ENCODE measurements at places on chromosomes 5 and 9.

DNA sequence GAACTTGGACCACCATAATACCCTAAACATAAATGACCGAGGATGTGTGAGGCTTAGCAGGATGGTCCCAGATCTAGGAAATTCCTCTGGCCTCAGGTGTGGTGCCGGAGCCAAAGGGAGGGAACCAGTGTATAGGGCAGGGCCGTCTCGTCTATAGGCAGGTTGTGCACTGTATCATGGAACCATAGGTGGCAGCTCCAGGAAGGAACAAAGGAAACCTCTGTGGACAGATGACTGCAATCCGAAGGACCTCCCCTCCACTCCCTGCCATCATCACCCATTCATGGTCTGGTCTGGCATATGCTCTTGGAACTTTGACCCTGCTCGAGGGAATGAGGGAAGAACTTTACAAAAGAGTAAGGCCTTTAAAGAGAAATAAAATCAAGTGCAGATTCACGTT is 2.9 kb upstream of the MACIR start:
- DNase-seq, result no peak

DNA sequence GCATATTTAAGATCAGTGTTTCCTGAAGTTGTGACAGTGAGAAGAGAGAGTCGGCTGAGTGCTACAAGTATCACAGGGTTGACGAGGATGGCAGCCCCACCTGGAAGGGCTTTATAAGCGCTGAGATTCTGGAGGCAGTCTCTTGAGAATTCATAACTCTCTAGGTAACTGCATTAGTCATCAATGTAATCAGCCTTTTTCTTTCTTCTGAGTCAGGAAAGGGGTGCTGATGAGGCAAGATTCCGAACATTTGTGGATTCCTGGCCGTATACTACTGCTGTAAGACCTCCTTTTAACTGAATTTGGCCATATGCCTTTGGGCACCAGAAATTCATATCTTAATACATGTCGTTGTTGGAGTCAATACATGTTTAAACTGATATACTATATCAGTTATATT is 6.6 kb upstream of the RNF20 start:
- DNase-seq, result no peak

DNA sequence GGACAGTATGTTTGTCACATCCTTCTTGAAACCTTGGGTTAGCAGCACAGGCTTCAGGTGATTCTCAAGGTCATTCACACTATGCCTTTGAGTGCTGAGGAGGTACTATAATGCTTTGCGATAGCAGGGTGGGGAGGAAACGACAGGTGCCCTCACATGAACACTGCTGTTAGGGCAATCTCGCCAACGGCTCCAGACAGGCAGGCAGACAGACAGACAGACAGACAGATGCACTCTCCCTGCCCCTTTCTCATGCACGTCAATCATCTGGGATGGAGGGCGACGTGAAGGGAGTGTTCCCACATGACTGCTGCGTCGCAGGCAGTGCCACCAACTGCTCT is 82.9 kb downstream of the RAPGEF1 start:
- DNase-seq, result no peak

DNA sequence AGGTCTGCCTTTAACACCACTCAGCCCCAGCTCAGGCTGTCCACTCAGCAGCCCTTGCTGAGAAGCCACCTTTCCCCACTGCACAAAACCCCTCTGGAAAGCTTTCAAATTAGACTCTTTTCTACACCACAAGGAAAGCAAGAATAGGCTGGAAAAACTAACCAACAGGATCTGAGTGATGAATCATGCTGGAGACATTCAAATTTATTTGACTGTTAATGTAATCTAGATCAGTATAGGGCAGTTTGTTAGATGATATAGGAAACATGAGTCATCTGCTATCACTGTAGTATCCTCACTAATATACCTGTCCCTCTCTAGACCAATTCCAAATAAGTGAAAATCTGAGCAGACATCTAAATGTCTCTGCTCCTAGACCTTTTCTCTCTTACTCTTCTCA is 127.8 kb upstream of the PAM start:
- DNase-seq, result no peak

DNA sequence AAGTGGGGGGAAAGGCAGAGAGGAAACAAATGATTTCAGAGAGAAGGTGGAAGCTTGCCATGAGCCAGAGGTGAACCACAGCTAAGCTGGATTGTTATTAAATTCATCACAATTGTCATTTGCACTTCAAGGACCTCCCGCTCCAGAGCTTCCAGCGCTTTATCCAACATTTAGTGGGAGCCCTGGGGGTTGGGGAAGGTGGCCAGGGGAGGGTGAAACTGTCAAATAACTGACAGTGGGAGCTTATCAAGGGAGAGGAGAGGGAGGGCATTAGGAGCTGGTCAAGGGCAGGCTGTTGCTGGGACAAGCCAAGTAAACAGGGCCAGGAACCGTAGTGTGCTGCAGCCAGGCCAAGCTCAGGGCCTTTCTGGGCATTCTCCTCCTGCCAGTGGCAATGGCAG is 71.5 kb downstream of the SIL1 start:
- DNase-seq, result no peak

GRCh38 chr5:159032656-159033350 is 66.9 kb downstream of the EBF1 start:
- DNase-seq, result no peak

DNA sequence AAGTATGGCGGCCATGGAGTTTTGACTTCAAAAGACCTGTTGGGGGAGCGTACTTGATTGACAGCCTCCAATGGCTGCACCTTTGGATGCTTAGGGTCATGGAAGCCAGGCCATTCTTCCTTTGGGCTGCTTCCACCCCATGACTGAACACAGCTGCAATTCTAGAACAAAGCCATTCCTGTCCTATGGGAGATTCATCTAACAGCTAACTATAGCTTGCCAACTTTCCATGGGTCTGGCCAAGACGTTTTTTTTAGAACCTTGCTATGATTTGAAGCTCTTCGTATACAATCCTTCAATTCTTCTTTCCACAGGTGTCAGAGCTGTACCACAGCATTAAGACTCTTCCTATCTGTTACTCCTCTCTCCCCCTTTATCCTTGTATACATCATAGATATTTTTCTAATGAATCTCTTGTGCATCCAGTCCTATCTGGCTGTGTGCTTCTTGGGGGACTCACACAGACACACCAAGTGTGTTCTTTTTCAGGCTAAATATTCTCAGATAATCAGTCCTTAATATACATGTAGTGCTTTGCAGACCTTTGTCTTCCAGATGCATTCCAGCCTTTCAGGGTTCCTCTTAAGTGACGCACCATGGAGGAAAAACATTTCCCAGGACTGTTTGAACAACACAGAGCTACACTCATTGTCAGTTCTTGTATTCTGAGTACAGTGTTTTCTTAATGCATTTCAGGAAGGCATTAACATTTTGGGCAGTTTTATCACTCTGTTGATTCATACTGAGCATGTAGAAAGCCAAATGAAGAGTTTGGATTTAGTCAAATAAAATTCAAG is 198.9 kb downstream of the TAF11L14 start:
- no peak for DNase-seq

DNA sequence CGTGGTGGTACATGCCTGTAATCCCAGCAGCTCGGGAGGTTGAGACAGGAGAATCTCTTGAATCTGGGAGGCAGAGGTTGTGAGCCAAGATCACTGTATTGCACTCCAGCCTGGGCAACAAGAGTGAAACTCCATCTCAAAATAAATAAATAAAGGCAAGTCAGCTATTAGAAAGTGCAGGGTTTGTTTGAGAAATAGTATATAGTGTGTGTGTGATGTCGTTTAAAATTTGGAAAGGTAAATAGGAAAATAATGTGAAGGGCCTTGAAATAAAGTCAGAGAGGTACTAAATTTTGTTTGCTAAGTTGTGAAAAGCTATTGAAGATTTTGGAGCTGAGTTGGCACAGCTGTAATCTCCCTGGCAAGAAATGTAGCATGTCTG is 17.8 kb downstream of the ZNF131 start:
- DNase-seq, result no peak

DNA sequence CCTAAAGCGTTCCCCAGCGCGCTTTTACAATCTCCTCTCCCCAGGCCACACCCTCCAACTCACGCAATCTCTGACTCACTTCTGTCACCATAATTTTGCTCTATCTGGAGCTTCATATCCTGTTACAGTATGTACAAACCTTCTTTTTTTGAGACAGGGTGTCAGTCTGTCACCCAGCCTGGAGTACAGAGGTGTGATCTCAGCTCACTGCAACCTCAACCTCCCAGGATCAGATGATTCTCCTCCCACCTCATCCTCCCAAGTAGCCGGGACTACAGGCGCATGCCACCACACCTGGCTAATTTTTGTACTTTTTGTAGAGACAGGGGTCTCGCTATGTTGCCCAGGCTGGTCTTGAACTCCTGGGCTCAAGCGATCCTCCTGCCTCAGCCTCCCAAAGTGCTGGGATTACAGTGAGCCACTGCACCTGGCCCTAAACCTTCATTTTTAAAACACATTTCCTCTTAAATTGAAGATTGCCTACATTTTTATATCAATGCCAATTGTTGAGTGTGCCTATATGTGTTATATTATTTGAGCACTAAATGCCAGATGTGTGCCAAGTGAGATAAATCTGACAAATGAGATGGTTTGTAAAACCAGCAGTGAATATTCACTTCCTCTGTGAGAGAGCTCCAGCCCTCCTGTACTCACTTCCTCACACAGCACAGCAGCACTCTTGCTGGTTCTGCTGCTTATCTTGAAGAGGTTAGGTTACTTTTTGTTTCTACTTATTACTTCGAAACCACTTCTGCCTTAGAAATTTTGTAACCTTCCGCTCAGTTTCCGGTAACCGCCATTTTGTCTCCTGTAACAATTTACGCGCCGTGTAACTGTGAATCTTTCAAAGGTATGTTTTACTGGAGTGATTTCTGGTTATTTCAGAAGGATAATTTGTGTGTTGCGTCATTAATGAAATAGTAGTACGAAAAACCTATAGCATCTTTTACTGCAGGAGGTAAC is 57.9 kb downstream of the DOCK8 start:
- DNase-seq, result no peak

DNA sequence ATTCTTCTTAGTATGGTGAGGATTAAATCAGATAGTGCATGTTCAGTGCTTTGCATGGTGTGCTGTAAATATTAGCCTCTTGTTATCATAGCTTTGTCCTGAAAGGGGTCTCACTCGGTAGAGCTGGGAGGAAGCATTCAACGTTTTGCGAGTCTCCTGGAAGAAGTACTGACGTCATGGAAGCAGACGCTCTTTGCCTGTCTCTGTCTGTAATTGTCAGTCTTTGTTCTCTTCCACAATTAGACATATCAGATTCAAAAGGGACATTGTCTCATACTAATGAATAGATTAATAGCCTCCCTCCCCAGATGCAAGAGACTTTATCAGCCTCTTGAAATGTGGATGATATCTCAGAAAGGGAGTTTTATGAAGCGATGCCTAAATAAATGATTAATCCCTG is 91.8 kb upstream of the CXCL14 start:
- no peak for DNase-seq

- no peak for DNase-seq
Observed at GRCh38 chr9:36876056-36876455, 158.0 kb downstream of the PAX5 start.

- DNase-seq, result no peak
Observed at GRCh38 chr9:15485836-15486666, 24.7 kb downstream of the PSIP1 start.

GRCh38 chr5:82561797-82562196 is 283.6 kb upstream of the RPS23 start:
- no peak for DNase-seq

DNA sequence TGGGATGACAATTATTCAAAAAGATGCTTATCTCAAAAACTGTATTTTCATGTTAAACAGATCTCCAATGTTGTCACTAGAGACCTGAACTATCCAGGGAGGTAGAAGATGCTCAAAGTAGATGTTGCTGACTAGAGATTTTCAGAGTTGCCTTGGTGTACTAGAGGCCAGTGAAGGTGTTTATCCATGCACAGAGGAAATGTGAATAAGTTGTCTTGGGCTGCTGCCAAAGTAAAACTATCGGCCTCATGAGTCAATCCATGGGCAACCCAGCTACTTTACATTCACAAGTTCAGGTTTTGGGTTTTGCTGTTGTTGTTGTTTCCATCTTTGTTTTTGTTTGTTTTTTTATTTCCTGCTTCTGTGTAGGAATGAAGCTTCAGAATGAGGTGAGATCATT is 141.1 kb upstream of the RANBP3L start:
- DNase-seq, result no peak

DNA sequence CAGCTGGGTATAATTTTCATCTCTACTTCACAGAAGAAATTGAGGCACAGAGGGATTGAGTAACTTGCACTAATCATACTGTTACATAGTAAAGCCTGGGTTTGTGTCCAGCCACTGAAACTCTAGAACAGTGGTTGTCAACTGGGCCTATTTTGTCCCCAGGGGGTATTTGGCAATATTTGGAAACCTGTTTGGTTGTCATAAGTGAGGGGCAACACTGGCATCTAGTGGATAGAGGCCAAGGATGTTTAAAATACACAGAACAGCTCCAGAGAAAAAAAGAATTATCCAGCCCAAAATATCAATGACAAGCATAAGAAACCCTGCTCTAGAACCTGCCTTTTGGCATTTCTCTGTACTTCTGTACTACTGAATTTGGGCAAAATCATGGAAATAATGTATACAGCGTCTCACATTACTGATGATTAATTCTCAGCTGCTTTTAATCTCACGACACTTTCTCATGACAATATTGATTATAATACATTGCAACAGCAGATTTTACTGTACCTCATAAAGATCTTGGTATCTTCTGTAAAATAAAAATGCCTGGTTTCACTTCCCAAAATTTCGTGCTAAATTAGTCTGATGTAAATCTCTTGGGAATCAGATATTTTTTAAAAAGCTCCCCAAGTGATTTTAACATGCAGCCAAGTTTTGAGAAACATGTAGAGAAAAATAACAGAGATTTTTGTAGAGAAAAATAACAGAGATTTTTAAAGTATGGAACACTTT is 112.7 kb downstream of the RORB start:
- DNase-seq, result no peak

GRCh38 chr5:14676320-14676719 is 11.8 kb downstream of the OTULIN start:
- DNase-seq, result no peak

GRCh38 chr9:96620832-96621269 is 1.2 kb upstream of the CDC14B start:
- no peak for DNase-seq

- no peak for DNase-seq
Observed at GRCh38 chr5:115317320-115317719, 20.9 kb upstream of the CCDC112 start.

- DNase-seq, result no peak
Observed at GRCh38 chr9:127926906-127927200, 3.7 kb downstream of the PIP5KL1 start.

- no peak for DNase-seq
Observed at GRCh38 chr5:79963261-79964061, 27.6 kb downstream of the MTX3 start.
